Lower leg skin (tissue), 4 donors: ENCODE measurements at places on chromosomes 6 and 20.

- DNase-seq: no peak
These were observed 16.9 kb downstream of the SYTL3 start for GRCh38 chr6:158666628-158667359.

- no peak for DNase-seq
These were observed 77.9 kb upstream of the DOK5 start for GRCh38 chr20:54397292-54398140.

DNA sequence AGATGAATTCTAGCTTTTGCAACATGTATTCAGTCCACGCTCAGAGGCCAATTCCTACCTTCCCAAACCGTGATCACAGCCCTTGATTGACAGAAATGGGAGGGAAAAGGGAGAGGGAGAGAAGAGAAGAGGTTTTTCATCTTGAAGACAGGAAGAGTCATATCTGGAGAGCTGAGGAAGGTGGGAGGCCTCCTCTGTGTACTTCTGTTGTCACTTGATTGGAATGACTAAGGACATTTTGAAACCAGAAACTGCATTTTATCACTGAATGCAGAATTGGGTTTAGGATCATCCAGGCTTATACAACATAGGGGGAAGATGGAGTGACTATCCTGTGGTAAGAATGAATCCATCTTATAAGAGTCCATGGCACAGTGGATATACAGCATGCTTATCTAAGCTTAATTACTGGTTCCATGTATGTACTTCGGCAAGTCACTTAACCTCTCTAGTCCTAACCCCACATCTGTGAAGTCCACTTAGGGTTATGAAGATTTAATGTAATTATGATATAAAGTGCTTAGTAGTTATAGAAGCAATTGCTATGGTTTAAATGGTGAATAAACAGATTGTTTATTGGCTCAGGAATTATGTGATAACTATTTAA lies 144.0 kb downstream of the BCKDHB start:
- no peak for DNase-seq

GRCh38 chr20:46894971-46895905 lies 595 bp downstream of the EYA2 start:
- DNase-seq: peak; percentile 83

- peak; percentile 27 for DNase-seq
These were observed 641 bp downstream of the ARFGEF2 start for GRCh38 chr20:48921883-48922820.

DNA sequence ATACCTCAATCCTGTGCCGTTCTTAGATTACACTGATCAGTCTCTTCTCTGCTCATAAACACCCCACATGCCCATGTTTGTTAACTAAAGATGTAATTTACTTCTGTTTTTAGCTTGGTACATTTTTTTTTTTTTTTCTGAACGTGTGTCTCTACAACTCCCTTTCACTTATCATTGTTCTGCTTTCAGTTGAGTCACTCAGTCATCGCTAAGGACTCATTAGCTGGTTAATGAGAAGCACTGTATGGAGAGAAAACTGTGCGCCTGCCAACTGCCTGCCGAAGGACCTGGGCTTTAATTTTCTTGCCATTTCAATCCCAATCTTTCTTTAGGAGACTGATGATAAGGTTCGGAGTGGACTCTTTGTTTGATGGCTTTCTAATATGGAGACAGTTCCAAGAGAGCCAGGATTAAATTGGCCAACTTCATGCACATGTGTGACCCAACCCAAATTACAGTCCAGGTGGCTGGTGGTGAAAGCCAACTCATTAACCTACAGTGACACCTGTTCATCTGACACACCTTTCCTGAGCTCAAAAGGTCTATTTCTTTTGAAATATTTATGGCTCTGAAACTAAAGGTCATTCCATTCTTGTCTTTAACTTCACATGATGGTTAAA lies 334.1 kb downstream of the BCKDHB start:
- DNase-seq: no peak

DNA sequence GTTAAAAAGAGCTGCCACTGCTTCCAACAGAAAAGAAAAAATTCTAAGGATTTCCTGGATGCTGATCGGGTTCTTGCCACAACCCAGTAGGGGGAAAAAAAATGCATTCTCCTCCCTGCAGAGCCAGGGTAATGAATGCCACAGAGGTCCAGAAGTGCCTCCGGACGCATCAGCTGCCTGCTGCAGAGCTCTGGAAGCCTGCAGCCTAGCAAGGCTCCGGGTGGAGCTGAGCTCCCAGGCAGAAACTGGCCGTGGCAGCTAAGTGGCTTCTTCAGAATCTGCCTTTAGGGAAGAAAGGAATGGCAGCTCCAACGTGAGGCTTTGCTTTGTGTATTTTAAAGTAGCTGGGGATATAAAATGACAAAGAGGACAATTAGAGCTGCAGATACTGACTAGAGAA lies 155.0 kb downstream of the CFAP61 start:
- DNase-seq: no peak

DNA sequence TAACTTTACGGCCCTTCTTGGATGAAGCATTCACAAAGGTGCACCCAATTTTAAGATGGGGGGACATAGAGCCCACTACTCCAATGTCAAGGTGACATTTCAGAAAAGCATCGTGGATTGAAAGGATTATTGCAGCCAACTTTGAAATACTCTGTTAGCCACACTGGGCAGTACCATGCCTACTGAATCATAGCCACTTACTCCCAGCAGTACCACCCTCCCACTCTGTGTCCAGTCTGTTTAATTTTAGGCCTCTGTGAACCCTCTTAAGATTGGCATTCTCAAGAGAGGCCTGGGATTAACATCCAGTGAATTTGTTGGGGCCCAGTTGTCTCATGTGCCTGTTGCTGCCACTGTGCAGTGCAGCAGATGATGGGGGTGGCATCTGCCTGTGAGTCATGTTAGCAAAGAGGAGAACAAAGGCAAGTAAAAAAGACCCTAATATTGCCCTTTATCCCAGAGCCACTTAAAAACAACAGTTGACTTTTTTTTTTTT lies 11.2 kb upstream of the HDAC2 start:
- DNase-seq: no peak

GRCh38 chr20:62873280-62873679 lies 11.7 kb upstream of the TCFL5 start:
- DNase-seq: no peak

- peak; percentile 82 for DNase-seq
These were observed 78.5 kb upstream of the FRMD1 start for GRCh38 chr6:168157272-168158212.

- peak; percentile 6 for DNase-seq
These were observed 49.1 kb upstream of the FRMD1 start for GRCh38 chr6:168128006-168128630.

- DNase-seq: no peak
These were observed 479.4 kb upstream of the MAN1A1 start for GRCh38 chr6:119829006-119829405.

DNA sequence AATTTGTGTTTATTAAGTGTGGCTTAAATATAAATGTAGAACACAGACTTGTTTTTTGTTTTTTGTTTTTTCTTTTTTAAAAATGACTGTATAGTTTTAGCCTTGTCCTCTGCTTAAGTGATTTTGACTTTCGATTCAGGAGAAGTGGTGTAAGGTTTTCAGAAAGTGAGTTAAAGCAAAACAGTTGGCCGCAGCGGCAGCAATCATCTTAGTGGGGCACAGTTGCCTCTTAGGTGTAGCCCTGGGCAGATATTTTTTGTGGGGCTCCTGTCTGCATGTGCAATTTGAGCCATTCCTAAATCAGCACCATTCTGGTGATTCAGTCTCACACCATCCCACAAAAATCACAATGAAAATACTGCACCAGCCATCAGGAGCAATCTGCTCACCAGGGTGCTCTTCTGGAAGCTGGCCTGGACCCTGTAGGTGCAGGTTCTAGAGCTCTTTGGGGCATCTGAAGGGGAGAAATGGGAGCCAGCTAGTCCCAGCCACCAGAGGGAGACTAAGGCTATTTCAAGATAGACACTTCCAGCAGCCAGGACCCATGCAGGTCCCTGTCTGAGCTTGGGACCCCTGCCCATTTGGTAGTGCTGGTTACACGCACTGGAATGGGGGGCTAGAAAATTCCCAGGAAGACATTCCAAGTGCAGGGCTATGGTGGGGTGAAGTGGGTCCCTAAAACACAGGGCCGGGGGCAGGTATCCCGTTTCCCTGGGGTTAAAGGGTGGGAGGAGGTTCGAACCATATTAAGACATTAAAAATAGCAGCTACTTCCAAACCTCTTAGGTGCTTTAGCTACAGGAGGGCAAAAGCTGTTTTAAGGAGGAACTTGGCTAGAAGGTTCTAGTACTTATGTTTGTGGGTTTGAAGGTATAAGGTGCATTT lies 156.6 kb downstream of the NFATC2 start:
- no peak for DNase-seq
